ENCODE measurements at places on chromosomes 7 and 10.

DNA sequence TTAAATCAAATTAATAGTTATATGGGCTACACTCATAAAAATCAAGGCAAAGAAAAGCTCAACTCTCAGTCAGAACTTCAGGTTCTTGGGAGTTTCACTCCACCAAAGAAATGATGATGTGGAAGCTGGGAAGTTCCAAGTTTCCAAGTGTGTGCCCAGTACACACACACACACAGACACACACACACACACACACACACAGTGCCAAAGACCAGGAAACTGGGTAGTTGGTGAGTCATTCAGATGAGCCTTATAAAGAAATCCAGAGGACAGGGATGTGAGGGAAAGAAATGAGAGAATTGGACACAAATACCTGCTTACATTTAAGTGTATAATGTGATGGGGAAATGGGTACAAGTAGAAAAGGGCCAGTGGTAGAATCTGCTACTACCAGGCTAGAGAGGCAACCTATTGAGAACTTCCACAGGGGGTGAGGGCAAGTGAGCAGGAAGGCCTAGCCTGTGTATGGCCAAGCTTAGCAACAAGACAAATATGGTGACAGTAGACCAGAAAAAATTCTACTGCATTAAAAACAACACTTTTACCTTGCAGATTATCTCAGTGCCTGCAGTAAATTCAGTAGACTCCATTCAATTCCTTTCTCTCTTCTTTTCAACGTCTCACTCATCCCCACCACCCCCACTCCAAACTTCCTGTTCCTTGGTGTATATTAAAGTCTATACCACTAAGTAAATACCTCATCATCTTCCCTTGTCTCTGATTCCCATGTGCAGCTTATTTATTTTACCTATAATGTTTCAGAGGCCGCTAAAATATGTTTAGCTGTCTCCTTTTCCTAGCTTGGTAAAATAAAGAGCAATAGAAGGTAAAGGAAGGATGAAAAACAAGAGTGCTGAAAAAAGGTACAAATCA is 95.0 kb downstream of the CABCOCO1 start:
- DNase-seq = no peak

DNA sequence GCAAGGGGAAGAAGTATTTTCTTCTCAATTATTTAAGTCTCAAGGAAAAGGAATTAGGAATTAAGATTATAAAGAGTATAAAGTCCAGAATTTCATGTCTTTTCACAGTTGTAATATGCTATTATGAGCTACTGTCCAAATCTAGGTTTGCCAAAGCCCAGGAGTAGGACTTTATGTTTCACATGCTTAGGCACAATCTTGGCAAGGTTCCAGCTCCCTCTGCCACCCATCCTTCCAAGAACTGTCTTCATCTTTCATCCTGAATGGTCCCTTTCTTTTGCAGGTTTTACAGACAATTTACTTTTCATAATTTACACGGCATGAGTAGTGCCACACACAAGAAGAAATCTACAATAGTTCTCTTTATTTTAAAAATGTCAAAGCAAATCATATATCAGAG is 29.5 kb downstream of the SLC16A9 start:
- no peak for DNase-seq

GRCh38 chr10:47406548-47406869 is 22.4 kb upstream of the ZNF488 start:
- DNase-seq = no peak

DNA sequence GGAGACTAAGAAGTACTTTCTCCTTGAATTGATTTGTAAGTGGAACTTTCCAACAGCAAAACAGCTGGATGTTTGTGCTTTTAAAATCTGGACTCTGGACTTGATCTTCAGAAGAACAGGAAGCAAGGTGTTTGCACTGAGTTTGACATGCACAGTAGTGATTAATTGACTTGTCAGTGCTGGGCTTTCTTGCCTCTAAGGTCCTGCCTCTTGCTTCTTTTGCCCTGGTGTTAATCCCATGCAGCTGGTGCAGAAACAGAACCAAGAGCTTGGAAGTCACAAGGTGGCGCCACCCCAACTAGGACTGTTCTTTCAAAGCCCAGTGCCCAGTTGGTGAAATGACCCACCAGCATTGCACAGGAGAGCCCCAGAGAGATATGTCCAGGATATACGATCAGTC is 66.8 kb upstream of the SEPHS1 start:
- DNase-seq = no peak

DNA sequence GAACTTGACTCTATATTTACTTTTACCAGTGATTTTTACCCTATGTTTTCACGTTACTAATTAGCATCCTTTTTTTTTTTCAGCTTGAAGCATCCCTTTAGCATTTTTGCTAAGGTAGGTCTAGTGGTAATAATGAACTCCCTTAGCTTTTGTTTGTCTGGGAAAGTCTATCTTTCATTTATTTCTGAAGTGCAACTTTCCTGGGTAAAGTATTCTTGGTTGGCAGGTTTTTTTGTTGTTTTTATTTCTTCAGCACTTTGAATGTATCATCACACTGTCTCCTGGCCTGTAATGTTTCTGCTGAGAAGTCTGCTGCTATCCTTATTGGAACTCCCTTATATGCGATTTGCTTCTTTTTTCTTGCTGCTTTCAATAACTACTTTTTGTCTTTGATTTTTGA is 149.7 kb upstream of the HPS1 start:
- DNase-seq = no peak

GRCh38 chr10:50406457-50407070 is 155.2 kb upstream of the ASAH2 start:
- no peak for DNase-seq

- no peak for DNase-seq
Observed at GRCh38 chr10:8283986-8284385, 229.5 kb downstream of the GATA3 start.

DNA sequence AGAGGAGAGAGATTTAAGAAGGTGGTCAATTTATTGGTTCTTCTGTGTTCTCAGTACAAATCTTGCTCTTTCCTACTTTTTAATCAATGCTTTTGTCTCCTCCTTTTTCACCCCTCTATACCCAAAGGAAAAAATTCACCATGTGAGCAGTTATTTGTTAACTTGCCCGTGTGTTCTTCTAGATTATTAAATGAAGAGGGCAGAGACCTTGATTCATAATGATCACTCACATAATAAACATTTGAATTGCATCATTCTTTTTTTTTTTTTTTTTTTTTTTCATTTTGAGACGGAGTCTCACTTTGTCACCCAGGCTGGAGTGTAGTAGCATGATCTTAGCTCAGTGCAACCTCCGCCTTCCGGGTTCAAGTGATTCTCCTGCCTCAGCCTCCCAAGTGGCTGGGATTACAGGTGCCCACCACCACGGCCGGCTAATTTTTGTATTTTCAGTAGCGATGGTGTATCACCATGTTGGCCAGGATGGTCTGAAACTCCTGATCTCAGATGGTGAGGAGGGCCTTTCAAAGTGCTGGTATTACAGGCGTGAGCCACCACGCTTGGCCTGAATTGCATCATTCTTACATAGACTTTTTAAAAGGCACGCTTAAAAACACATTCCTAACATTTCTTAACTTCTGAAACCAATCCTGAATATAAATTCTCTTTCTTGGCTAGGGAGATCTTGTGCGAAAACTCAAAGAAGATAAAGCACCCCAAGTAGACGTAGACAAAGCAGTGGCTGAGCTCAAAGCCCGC is 3.6 kb downstream of the GARS1 start:
- no peak for DNase-seq

- DNase-seq = no peak
Observed at GRCh38 chr10:71649631-71650030, 69.9 kb downstream of the C10orf105 start.

DNA sequence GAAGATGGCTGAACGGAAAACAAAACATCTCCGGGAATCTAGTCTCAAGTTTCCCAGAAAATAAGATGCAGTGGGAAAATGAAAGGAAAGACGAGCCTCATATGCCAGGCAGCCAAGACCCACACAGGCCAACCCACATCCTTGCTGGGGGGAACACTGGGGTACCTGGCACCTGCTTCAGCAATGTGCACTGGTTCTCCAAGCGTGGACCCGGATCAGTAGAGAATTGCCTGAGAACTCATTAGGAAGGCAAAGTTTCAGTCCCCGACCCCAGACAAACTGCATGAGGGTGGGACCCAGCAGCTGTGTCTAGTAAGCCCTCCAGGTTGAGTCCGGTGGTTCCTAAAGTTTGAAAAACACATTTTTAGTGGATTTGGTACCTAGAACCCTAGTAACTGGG is 18.4 kb downstream of the FAM53B start:
- no peak for DNase-seq

- DNase-seq = no peak
Observed at GRCh38 chr10:30472414-30473155, 38.6 kb downstream of the MAP3K8 start.

DNA sequence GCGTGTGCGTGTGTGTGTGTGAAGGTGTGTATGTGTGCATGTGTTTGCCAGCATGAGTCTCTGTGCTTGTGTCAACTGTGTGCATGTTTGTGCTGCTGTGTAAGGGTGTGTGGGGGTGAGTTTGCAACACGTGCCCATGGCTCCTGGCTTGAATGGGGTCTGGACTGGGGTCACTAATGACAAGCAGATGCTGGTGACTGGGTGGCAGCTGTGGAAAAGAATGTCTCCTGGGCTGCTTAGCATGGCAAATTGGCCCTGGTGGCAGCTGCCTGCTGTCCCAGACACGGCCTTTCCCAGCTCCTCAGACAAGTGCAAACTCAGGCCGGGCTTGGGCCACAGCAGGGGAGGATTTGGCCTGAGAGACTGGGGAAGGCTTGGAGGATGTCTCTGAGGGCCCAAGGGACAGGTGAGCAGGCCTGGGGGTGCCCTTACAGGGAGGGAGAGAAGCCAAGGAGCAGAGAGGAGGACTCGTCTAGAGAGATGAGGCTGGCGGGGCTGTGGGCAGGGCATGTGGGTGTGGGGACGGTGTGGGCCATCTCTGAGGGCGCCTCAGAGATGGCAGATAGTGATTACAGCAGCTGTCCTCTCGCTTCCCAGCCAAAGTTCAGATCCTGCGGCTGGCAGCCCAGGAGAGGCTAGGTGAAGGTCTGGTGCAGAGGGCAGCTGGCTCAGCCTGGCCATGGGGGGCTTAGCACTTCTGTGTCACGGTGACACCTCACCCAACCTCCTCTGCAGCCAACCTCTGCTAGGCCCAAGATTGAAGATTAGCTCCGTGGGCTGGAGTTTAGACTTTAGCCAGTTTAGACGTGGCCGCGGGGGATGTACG is 1.5 kb downstream of the AQP1 start:
- DNase-seq = no peak

DNA sequence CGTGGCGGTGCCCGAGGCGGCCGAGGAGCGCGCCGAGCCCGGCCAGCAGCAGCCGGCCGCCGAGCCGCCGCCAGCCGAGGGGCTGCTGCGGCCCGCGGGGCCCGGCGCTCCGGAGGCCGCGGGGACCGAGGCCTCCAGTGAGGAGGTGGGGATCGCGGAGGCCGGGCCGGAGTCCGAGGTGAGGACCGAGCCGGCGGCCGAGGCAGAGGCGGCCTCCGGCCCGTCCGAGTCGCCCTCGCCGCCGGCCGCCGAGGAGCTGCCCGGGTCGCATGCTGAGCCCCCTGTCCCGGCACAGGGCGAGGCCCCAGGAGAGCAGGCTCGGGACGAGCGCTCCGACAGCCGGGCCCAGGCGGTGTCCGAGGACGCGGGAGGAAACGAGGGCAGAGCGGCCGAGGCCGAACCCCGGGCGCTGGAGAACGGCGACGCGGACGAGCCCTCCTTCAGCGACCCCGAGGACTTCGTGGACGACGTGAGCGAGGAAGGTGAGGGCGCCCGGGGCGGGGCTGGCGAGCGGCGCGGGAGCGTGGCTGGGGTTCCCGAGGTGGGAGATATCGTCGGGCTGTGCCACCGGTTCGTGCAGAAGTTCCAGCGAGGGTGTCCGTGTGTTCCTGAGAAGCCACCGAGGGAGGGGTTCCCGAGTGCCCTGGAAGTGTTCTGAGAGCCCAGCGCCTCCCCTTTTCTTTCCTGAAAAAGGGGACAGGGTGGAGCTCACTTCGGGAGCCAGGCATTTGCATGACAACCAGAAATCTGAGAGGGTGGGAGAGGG is 495 bp downstream of the EIF3B start:
- no peak for DNase-seq

DNA sequence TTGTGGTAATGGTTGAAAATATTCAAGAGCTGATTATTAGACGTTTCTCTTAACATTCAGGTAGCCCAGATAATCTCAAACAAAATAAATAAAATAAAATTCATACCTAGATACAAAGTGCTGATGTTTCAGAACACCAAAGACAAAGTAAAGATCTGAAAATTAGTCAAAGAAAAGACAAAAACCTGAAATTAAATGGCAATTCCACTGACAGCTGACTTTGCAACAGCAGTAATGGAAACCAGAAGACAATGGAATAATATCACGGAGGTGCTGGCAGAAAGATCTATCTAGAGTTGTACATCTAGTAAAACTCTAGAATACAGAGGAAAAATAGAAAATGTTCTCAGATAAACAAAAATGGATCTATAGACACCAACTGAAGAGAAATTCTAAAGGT is 58.0 kb upstream of the IKZF1 start:
- DNase-seq = no peak

- no peak for DNase-seq
Observed at GRCh38 chr10:113524120-113524519, 28.7 kb upstream of the HABP2 start.

GRCh38 chr10:116465546-116465945 is 37.9 kb downstream of the PNLIPRP3 start:
- no peak for DNase-seq

GRCh38 chr7:69772718-69773436 is 174.6 kb downstream of the AUTS2 start:
- DNase-seq = no peak

DNA sequence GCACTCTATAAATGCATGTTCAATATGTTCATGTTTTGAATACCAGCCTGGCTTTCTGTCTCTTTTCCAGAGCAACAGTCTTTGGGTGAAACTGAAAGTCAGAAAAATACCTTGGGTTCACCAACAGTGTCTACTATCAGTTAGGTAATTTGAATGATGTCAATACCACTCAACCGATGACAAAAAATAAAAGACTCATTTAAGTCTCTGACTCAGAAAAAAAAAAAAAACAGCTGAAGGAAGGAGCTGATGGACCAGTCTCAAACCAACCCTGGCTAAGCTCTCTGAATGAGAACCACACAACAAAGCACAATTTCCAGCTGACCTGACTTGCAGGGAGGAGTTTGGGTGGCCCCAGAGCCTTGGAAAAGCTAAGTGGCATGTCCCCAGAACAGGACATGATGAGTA is 42.5 kb downstream of the ABLIM1 start:
- no peak for DNase-seq

- no peak for DNase-seq
Observed at GRCh38 chr7:45367026-45367425, 207.1 kb upstream of the ADCY1 start.

GRCh38 chr7:74289018-74289658 is at the start of gene CLIP2:
Gene CLIP2, plus strand, starts transcription at chr7:74289407. Its CDS starts 28,140 bp downstream, at chr7:74317547.
- peak; percentile 50 for DNase-seq
